NCI-H748 treated with DMSO at 0.1 percent for 48 hours (cell line): ENCODE measurements at places on chromosomes 12 and 14.

- no peak for DNase-seq
Observed at GRCh38 chr12:3613641-3614395, 122.8 kb downstream of the PRMT8 start.

DNA sequence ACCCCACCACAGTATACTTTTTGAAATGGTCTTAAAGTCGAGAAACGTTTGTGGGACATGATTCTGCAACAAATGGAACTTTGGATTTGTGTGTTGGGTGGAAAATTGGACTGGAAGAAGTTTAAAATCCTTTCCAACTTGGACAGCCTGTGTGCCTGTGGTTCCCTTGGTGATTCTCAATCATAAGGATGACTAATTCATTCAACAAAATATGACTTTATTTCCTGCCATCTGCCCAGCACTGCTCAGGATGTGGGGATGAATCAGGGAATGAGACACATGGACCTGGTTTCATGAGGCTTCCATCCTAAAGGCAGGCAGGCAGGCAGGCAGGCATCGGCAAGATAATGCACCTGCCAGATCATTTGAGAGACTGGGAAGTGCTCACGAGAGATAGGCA, 57.3 kb upstream of the TMEM132D start:
- no peak for DNase-seq

GRCh38 chr14:24851406-24851805, 198.5 kb downstream of the STXBP6 start:
- no peak for DNase-seq

DNA sequence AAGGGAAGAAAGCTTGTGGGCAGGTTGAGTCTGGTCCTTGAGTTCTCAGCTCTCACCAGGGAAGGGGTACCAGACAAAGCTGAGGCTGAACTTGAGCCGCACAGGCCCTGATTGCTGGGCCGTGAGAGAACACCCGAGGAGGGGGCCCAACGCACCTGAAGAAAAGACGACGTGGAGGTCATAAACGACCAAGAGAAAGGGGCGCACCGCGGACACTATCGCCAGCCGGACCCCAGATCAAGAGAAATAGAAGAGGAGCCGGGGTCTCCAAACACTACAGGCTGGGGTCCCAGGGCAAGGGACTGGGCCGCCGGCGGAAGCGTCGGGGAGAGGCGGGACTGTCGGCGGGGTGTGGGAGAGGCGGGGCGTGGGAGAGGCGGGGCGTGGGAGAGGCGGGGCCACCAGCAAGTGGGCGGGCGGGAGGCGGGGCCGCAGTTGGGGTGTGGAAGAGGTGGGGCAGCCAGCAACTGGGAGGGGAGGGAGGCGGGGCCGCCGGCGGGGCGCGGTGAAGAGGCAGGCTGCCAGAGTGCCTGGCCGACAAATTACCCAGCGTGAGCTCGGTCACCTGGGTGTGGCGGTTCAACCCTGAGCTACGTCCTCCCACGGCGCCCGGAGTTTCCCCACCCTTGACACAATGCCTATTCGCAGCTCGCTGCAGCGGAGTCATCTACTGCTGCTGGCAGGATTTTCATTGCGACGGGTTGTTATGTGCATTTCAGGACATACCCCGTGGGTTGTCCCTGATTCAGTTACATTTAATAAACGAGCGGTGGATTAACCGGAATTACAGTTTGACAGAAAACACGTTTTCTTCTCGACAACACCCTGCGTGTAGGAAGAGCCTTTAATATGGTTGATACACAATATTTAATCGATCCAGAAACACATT, 15.5 kb upstream of the NEMF start:
- peak; percentile 88 for DNase-seq

DNA sequence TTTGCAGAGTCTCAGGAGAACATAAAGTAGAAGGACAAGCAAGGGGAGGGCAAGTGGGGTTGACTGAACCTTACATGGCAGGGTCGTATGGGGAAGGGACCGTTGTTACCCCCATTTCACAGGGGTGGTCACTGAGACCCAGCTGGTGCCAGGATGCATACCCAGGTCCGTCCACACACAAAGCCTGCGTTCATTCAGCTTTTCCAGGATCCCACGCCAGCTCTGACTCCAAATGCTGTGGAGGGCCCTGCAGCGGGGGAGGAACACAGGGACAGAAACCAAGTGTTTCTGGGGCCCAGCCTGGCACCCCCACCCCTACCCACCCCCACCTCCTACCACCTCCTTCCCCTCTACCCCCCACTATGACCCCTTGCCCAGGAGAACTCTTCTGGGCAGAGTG, 16.5 kb upstream of the CHGA start:
- no peak for DNase-seq
